ENCODE measurements at places on chromosomes 3 and 15. TPM values are rescaled to one million over a fixed set of nuclear protein-coding genes. Genes with fewer than 3 reads are reported as not detected.

GRCh38 chr3:128456776-128457715 is 9.6 kb downstream of the DNAJB8 start:
- peaks cover 27% of the 10 kb centered on the region for H3K27me3 ChIP-seq
- H3K27ac ChIP-seq = no peak overlapping the region
- DNase-seq = no peak
- H3K4me3 ChIP-seq = no peak overlapping the region
- H3K36me3 ChIP-seq = no peaks in the 10 kb centered on the region
- H3K4me1 ChIP-seq = no peaks in the 10 kb centered on the region

The ACP3 gene
- not detected for total RNA-seq

- DNase-seq = peak; percentile 75
- H3K27ac ChIP-seq = peak within 1 kb of the TSS; percentile 72
- no peaks in the 10 kb centered on the region for H3K36me3 ChIP-seq
- H3K4me3 ChIP-seq = peak within 1 kb of the TSS; percentile 95
These were observed at the start of gene CHST14 for GRCh38 chr15:40470423-40471104. TSS of gene CHST14 (plus strand) at chr15:40470984. CDS start at chr15:40471214, 230 bp downstream.

- no peak overlapping the region for H3K4me3 ChIP-seq
- H3K36me3 ChIP-seq = no peaks in the 10 kb centered on the region
- H3K4me1 ChIP-seq = no peaks in the 10 kb centered on the region
- H3K27ac ChIP-seq = no peak overlapping the region
- peaks cover 45% of the 10 kb centered on the region for H3K27me3 ChIP-seq
These were observed 60.8 kb downstream of the UACA start for GRCh38 chr15:70702584-70702983.

GRCh38 chr3:15506571-15506970 is 14.9 kb downstream of the COLQ start:
- no peaks in the 10 kb centered on the region for H3K27me3 ChIP-seq
- no peak for DNase-seq
- no peaks in the 10 kb centered on the region for H3K36me3 ChIP-seq
- H3K4me1 ChIP-seq = no peaks in the 10 kb centered on the region
- no peak overlapping the region for H3K27ac ChIP-seq
- no peak overlapping the region for H3K4me3 ChIP-seq

- H3K27ac ChIP-seq = no peak overlapping the region
- no peak overlapping the region for H3K4me3 ChIP-seq
- H3K36me3 ChIP-seq = no peaks in the 10 kb centered on the region
- no peak for DNase-seq
- H3K27me3 ChIP-seq = peaks cover 15% of the 10 kb centered on the region
- H3K4me1 ChIP-seq = no peaks in the 10 kb centered on the region
These were observed 19.4 kb downstream of the GXYLT2 start for GRCh38 chr3:72907131-72907711.

The PRSS50 gene
- total RNA-seq = 0.09 TPM

- DNase-seq = no peak
- H3K4me1 ChIP-seq = no peaks in the 10 kb centered on the region
- H3K4me3 ChIP-seq = no peak overlapping the region
- no peaks in the 10 kb centered on the region for H3K27me3 ChIP-seq
These were observed 92.3 kb downstream of the DHX30 start for GRCh38 chr3:47895241-47895640.

GRCh38 chr15:75554717-75555116 is 24.4 kb downstream of the PTPN9 start:
- H3K4me1 ChIP-seq = no peaks in the 10 kb centered on the region
- no peaks in the 10 kb centered on the region for H3K27me3 ChIP-seq
- DNase-seq = no peak
- no peaks in the 10 kb centered on the region for H3K36me3 ChIP-seq
- H3K27ac ChIP-seq = no peak overlapping the region

The FGD5 gene
- total RNA-seq = not detected

The POTEB2 gene
- total RNA-seq = not detected

- DNase-seq = no peak
- no peaks in the 10 kb centered on the region for H3K27me3 ChIP-seq
- no peaks in the 10 kb centered on the region for H3K36me3 ChIP-seq
- H3K4me1 ChIP-seq = no peaks in the 10 kb centered on the region
- no peak overlapping the region for H3K27ac ChIP-seq
- H3K4me3 ChIP-seq = no peak overlapping the region
These were observed 374.2 kb upstream of the BCHE start for GRCh38 chr3:166211451-166211850.

DNA sequence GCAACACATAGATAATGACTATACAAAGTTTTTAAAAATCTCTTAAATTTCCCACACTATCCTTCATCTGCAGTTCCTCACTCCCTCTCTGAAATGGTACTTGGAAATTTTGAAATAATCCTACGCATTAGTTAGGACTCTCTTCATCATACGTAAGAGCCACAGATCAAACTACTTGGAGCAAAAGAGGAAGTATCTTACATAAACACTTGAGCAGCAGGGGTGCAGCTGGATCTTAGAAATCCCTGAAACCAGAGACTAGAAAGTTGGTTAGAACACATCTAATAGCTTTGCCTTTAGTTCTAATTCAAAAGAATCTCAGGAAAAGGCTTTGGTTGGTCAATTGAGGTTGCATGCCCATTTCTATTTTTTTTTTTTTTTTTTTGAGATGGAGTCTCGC is 38.8 kb upstream of the ZNF445 start:
- no peak overlapping the region for H3K27ac ChIP-seq
- peaks cover 14% of the 10 kb centered on the region for H3K4me1 ChIP-seq
- no peaks in the 10 kb centered on the region for H3K36me3 ChIP-seq
- H3K27me3 ChIP-seq = peaks cover 17% of the 10 kb centered on the region
- H3K4me3 ChIP-seq = no peak overlapping the region

DNA sequence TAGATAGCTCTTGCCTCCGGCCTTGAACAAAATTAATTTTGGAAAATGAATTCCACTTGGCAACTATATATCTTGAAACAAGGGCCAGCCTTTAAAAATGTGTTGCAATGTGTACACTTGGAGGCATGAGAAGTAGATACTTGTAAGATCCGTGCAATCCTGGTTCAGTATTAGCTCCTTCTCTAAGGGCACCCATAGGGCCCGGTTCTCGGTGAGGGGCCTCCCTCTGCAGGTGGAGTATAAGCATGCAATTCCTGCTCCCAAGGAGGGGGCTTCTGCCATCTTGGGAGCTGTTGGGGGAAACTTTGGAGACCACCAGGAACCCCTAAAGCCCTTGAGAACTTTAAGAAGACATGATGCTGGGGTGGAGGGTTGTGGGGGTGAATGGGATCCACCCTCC is 388.7 kb upstream of the RGMA start:
- no peaks in the 10 kb centered on the region for H3K4me1 ChIP-seq
- H3K36me3 ChIP-seq = no peaks in the 10 kb centered on the region
- H3K27me3 ChIP-seq = no peaks in the 10 kb centered on the region
- no peak overlapping the region for H3K4me3 ChIP-seq
- no peak overlapping the region for H3K27ac ChIP-seq
- DNase-seq = no peak
